ENCODE measurements at places on chromosomes 16 and 17.

DNA sequence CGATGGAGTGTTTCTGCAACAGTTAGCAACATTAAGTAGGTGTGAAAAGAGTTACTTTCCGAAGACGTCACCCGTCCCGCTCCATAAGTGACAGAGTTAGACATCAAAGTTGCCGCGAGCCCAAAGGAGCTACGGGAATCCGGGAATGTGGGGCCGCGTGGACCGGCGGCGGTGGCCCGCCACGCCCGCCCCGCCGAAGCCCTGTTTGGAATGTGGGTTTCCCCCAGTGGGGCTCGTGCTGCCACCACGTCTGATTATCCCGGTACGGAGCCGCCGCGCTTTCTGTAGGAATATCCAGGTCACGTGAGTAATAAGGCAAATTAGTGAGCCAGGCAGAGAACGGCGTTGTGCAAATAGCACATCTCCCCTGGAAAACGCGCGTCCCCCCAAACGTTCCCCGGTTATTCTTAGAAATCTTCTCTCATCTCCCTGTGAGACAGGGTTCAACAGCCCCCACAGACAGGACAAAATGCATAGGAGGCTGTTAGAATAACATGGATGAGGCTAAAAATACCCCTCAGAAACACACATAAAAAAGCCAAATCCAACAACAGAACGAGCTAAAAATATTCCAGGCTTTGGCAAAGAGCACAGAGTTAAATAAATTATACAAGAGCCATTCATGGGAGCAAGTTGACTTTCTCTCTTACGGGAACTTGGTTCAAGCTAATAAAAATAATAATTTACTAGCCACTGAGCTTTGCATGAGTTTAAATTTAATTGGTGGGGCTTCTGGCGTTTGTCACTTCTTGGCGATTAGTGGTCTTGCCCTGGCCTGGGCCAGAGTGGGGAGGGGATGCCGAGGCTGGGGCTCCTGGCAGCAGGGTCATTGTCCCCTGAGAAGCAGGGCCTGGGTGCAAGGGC, 8.6 kb downstream of the BAHCC1 start:
- no peak for DNase-seq

- peak; percentile 75 for DNase-seq
Measured at GRCh38 chr17:6654841-6655731, 3.5 kb downstream of the C17orf100 start.

GRCh38 chr16:53209429-53209828, 154.6 kb downstream of the CHD9 start:
- no peak for DNase-seq

DNA sequence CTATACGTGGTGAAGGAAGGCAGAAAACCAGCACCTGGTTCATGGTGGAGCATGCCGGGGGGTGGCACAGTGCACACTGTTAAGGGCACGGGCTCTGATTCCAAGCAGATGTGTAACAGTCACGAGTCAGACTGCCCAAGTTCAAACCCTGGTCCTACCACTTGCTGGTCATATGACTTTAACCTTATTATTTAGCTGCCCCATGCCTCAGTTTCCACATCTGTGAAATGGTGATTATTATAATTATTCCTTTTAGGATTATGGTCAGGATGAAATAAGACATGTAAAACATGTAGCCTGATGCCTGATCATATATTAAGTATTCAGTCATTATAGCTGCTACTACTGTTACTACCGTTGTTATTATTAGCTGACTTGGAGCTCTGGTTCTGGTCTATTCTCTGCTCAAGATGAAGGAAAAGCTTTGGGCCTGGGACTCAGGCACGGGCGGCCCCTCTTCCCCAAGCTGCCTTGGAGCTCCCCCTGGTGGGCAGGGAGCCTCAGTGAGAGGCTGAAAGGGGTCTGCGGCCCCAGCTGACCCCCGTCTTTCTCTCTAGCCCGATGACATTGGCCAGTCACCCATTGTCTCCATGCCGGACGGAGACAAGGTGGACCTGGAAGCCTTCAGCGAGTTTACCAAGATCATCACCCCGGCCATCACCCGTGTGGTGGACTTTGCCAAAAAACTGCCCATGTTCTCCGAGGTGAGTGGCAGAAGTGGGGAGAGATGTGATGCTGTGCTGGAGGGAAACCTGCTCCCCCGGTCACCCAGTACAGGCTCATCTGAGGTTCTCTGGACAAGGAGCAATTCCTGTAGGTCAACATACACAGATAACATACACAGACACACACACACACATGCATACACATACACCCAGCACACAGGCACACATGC, 14.0 kb downstream of the NR1D1 start:
- no peak for DNase-seq

DNA sequence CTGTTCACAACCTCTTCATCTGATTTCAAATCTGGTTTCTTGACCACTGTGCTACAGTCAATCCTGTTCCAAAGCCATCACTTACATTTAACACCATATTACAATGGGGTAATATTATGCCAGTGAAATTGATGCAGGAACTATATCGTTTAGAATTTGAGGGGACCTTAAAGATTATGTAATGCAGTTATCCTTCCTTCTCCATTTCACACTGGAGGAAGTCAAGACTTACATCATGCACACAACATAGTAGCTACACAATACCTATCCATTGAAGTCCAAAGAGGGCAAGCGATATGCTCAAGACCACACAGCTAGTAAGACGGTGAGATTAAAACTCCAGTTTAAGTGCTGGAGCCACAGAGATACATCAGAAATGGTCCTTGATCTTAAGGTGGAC, 16.8 kb downstream of the NOG start:
- no peak for DNase-seq

DNA sequence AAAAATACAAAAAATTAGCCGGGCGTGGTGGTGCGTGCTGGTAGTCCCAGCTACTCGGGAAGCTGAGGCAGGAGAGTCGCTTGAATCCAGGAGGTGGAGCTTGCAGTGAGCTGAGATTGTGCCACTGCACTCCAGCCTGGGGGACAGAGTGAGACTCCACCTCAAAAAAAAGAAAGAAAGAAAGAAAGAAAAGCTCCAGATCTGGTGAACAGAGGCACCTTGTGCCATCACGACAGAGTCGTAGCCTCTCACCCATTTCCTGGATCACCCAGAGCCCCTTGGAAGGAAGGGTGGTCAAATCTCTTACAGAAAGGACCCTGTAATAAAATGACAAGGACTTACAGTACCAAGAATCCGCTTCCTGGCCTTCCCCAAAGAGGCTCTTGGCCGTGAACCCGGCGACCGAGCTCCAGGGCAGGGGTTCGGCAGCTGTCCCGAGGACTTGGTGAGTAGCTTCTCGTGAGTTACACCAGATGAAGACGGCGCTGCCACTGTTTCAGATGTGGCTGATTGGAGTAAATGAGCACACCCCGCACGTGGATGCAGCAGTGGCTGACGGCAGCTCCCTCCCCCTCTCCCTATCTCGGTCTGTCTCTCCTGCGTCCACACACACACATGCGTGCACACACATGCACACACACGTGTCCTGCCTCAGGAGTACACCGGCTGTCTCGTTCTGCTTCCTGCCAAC, 13.5 kb downstream of the LGALS3BP start:
- DNase-seq: peak; percentile 18

DNA sequence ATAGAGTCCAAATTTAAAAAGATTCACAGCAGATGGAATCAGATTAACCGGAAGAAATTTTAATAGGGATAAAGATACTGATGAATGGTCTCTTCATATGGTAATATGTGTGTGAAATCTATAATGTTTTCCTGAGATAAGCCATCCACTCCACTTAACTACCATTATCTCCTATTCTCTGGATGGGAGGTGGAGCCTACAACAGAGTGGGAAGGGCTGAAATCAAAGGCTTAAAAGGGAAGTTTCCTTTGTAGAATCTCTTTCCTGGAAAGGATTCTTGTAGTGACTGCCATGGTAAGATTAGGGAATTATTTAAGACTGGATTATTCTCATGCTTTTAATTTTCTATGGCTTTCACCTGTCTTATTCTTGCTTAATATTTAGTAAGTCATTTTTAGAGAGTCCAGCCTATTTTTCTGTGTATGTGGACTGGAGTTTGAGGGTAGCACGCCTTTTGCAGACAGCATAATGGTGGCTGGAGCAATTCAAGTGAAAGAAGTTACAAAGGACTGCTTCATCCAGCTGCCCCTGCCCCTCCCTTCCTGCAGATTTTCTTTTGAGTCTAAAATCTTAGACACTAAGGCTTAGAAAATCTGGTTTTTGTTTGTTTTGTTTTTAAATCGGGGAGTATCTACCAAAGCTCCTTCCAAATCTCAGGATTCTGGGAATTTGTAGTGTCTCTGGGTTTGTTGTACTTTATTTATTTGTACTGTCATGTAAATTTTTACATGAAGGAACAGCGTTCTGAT, 26.5 kb downstream of the KAT7 start:
- no peak for DNase-seq

- no peak for DNase-seq
Measured at GRCh38 chr16:79293836-79294460, 306.6 kb downstream of the MAF start.

- DNase-seq: no peak
Measured at GRCh38 chr17:56393156-56393555, 200.3 kb upstream of the NOG start.

- DNase-seq: no peak
Measured at GRCh38 chr17:47757386-47757785, 24.4 kb downstream of the TBX21 start.

GRCh38 chr17:37047631-37048104, 98.9 kb downstream of the AATF start:
- peak; percentile 77 for DNase-seq

DNA sequence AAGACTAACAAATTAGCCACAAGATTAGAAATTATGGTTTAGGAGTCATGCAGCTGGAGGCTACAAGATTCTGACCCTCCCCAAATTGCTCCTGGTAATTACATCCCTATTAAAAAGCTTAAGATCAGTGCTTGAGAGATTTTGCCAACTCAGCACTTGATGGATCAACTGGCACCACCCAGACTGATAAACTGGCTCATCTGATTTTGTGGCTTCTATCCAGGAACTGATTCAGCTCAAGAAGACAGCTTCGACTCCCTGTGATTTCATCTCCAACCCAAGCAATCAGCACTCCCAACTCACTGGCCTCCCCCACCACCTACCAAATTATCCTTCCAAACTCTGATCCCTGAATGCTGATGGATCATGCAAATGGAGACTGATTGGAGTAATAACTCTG, 94.8 kb downstream of the TNFRSF13B start:
- no peak for DNase-seq

DNA sequence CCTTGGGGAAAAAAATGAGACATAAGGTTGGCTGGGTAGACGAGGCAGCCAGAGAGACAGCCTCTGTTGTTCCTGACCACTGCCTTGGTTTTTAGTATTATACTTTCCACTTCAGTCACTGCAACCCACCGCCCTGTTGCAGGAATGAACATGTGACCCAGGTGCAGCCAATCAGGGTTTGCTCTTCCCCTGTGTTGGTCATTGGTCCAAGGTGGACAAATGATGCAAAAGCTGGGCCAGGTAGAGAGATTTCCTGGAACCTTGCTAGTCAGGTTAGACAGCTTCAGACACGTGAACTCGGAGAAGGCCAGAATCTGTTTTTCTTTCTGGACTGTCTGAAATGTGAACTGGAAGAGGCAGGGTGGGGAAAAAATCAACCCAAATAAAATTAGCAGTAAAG, 452.4 kb upstream of the RBFOX1 start:
- DNase-seq: no peak

DNA sequence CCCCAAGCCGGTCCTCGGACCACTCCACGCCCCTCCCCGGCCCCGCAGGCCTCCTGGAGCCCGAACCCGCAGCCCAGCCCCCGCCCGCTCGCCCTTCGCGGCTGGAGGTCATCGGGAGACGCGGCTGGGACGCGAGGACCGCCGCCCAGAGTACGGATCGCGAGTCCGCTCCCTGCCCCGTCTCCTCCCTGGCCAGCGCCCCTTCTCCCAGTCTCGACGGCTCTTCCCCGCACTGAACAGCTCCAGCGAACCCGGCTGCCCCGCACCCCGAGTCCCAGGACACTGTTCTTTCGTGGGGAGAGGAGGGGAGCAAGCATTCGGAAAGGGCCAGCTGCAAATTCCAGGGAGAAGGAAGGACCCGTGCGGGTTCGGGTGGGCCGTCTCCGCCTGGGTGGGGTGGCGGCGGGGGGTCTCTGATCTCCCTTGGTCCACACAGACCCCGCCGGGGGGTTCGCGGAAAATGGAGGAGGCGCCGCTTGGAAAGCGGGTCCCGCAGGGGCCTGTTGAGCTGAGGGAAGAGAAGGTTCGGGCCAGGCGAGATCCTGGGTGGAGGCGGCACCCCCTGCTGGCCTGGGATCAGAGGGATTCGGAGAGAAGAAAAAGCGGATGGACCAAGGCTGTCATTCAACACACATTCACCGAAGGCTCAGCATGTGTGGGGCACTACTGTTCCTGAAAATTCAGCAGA, 632 bp upstream of the RTN4RL1 start:
- DNase-seq: peak; percentile 76

GRCh38 chr16:78513838-78514237, 414.4 kb downstream of the WWOX start:
- no peak for DNase-seq

DNA sequence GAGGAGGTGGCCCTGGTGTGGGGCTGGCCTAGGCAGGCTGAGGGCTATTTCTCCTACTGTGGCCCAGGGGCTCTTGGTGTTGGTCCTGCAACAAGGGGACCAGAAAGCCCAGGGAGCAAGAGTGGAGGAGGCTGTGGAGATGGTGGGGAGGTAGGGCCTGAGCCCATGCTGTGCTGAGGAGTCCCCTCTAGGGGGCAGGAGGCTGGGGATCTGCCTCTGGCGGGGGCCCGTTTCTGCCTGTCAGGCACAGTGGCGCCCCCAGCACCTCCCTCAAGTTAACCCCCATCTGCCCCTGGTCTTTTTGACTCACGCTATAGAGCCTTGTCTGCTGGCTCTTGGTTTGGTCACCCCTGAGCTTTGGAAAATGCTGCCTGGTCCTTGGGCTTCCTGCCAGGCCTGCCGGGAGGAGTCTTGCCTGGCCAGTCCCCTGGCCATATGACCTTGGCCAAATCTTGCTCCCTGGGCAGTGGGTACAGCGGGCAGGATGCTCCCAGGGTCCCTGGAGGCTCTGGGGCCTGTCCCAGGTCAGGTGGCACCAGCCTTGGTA, 5.9 kb downstream of the BAIAP2 start:
- no peak for DNase-seq

- no peak for DNase-seq
Measured at GRCh38 chr16:70730944-70731343, 45.1 kb upstream of the MTSS2 start.

DNA sequence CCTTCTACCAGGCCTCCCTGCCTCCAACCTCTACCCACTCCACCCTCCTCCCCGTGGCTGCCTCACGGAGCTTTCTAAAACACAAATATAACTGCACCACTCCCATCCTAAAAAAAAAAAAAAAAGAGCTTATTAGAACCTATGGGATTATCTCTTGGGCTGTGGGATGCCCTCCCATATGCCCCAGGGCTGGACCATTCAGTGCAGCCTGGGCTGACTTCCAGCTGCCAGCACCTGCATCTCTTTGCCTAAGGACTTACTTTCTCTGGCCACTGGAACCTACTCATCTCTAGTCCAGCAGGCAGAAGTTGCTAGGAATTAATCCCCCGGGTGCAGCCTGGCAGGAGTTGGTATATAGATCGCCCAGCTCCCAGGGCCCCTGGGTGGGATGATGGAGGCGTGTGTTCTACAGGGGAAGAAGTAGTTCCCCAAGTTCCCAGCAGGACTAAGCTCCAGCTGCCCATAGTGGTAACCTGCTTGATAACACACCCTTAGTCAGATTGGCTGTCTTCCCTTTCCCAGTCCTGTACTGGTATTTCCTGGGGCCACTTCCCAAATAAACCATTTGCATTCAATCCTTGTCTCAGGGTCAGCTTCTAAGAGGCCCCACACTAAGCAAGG, 10.3 kb downstream of the MPP3 start:
- DNase-seq: no peak

All from colonic mucosa (tissue), 4 donors.